ENCODE measurements at places on chromosomes 2 and 18. TPM values are rescaled to one million over a fixed set of nuclear protein-coding genes. Genes with fewer than 3 reads are reported as not detected.

RGPD4 gene
- total RNA-seq, result 0.39 TPM

SPDYA gene
- total RNA-seq, result 11.2 TPM

SLC4A5 gene
- 10.5 TPM for total RNA-seq

C2orf15 gene
- total RNA-seq, result 2.4 TPM

KCNF1 gene
- total RNA-seq, result not detected

SLC19A3 gene
- not detected for total RNA-seq

LOXL3 gene
- total RNA-seq, result 0.75 TPM

PJVK gene
- 6.1 TPM for total RNA-seq

CD8B gene
- not detected for total RNA-seq

CCDC74A gene
- total RNA-seq, result 1.4 TPM

PRKAG3 gene
- total RNA-seq, result not detected

DNA sequence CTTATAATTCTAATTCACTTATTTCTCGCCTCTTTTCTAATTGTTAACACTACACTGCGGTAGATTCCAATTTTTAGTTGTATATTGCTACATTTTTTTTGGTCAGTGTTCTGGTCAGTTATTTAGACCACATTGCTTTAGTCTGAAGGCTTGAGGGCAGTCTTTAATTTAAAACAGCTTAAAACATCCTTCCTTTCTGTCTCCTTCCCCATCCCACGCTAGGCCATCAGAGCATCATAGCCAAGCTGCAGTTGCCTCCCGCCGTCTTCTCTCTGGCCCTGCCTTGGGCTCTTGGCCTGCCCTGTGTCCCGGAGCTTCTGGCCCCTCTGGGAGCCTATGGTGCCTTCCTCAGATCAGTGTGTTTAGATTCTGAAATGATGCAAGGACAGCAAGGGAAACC is 52.6 kb upstream of the GLI2 start:
- no peak for DNase-seq
- peaks cover 3% of the 10 kb centered on the region for H3K4me1 ChIP-seq
- H3K27ac ChIP-seq, result no peak overlapping the region

DNA sequence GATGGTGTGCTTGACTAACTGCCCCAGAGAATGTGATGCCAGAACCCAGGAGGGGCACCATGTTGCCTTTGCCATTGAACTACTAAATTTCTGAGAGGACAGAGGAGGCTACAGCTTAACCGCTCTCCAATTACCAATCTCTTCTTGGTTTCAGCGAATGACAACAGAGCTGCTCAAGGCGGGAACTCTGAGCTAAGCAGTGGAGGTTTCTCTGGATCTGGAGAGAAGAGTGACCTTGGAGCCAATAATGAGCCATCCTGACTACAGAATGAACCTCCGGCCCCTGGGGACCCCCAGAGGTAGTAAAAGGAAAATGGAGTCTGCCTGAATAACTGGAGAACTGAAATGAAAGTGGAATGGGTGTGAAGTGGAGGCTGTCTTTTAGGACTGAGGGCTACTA is 53.2 kb downstream of the DIS3L2 start:
- H3K36me3 ChIP-seq, result peaks cover 9% of the 10 kb centered on the region
- H3K4me3 ChIP-seq, result no peak overlapping the region
- H3K27ac ChIP-seq, result peak overlapping the region; percentile 9
- peaks cover 18% of the 10 kb centered on the region for H3K4me1 ChIP-seq
- no peaks in the 10 kb centered on the region for H3K27me3 ChIP-seq

- no peak overlapping the region for H3K27ac ChIP-seq
- no peak overlapping the region for H3K4me3 ChIP-seq
- H3K4me1 ChIP-seq, result peaks cover 4% of the 10 kb centered on the region
- H3K36me3 ChIP-seq, result no peaks in the 10 kb centered on the region
- no peak for DNase-seq
These were observed 67.9 kb upstream of the PIK3C3 start for GRCh38 chr18:41887100-41887499.

DNA sequence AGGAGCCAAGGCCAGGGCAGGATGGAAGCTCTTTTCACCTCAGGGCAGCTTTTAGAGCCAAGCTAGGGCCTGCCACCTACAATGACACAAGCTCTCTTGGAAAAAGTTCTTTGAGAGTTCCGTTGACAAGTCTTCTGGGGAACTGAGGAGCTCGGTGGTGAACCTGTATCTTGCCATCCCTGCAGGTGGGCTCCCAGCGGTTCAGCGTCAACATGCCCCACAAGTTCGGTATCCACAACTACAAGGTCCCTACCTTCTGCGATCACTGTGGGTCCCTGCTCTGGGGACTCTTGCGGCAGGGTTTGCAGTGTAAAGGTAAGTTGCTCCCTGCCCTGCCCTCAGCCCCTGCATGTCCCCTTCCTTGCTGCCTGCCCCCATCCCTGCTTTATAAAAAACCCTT is 312.8 kb upstream of the EPAS1 start:
- H3K36me3 ChIP-seq, result peaks cover 19% of the 10 kb centered on the region
- no peak overlapping the region for H3K27ac ChIP-seq
- DNase-seq, result no peak
- H3K4me3 ChIP-seq, result no peak overlapping the region
- H3K27me3 ChIP-seq, result no peaks in the 10 kb centered on the region

DNA sequence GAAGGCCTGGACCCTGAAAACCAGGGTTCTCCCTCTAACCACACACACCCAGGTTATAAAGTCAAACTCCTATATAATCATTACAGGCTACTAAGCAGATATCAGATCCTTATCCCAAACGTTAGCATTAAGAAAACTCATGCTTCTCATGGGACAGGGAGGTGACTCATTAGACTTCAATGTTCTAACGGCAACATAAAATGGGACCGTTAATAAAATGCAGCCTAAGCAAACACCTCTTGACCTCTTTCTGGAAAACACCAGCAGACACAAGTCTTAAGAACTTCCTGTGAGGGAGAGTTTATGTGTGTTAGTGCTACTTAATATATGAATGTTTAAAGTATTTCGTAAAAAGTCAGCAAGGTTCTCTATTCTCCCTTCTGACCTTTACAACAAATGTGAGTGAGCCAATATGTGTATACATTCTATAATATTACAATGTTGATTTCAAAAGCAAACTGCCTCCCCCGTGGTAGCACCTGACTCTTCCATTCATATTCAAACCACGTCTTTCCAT is 31.7 kb downstream of the LPIN2 start:
- peaks cover 58% of the 10 kb centered on the region for H3K4me1 ChIP-seq
- peak overlapping the region; percentile 99 for H3K27ac ChIP-seq
- H3K4me3 ChIP-seq, result peak overlapping the region; percentile 93
- DNase-seq, result no peak
- H3K36me3 ChIP-seq, result peaks cover 4% of the 10 kb centered on the region
- no peaks in the 10 kb centered on the region for H3K27me3 ChIP-seq

DNA sequence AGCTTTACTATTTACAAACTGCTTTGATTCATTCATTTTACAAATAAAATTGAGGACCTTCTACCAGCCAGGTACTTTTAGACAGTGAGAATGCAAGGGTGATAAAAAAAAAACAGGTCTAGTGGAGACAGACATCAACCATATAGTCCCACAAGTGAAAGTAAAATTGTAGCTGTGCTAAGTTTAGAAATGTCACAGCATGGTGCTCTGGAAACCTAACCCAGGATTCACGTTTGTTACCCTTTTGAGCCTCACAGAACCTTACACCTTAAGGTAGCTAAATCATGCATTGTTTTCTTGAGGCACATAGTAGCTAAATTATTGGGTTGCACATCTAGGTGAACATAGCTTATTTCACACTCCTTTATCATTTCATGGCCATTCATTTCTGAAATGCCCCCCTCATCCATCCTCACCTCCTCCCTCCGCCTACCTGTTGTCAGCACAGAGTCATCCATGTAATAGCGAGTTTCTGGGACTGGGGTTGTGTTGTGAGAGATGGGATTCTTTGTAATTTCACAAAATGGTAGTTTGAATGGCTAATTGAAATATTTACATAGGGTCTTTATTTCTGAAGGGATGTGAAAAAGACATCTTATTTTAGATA is 7.1 kb downstream of the MTA3 start:
- DNase-seq, result no peak
- peaks cover 3% of the 10 kb centered on the region for H3K36me3 ChIP-seq
- H3K4me3 ChIP-seq, result no peak overlapping the region
- peak overlapping the region; percentile 49 for H3K27ac ChIP-seq

GRCh38 chr2:128284037-128284441 is 34.6 kb downstream of the HS6ST1 start:
- H3K27ac ChIP-seq, result no peak overlapping the region
- DNase-seq, result no peak
- no peaks in the 10 kb centered on the region for H3K27me3 ChIP-seq
- H3K4me3 ChIP-seq, result no peak overlapping the region

DNA sequence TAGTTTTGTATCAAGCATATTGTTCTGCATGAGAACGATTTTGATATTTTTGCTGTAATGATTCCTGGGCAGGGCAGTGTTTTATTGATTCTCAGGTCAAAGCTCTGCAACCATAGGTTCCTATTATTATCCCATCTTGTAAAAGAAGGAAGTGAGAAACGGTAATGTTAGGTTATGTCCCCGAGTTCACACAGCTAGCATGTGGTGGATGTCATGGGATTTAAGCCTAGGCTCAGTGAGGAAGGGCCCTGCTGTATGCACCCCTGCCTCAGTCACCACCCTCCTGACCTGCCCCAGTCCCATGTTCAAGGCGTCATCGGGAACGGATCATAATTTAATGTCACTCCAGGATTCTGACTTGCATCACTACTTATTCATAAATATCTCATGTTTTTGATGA is 10.7 kb downstream of the ACP1 start:
- no peak for DNase-seq
- H3K27ac ChIP-seq, result no peak overlapping the region
- peaks cover 14% of the 10 kb centered on the region for H3K4me1 ChIP-seq

- no peak overlapping the region for H3K4me3 ChIP-seq
- no peak for DNase-seq
- peaks cover 5% of the 10 kb centered on the region for H3K4me1 ChIP-seq
- no peak overlapping the region for H3K27ac ChIP-seq
These were observed 394.9 kb upstream of the TRIB2 start for GRCh38 chr2:12321886-12322285.

GRCh38 chr2:223027442-223027841 is 24.5 kb upstream of the KCNE4 start:
- no peaks in the 10 kb centered on the region for H3K4me1 ChIP-seq
- H3K4me3 ChIP-seq, result no peak overlapping the region
- H3K27ac ChIP-seq, result no peak overlapping the region
- H3K36me3 ChIP-seq, result no peaks in the 10 kb centered on the region
- DNase-seq, result no peak

DNA sequence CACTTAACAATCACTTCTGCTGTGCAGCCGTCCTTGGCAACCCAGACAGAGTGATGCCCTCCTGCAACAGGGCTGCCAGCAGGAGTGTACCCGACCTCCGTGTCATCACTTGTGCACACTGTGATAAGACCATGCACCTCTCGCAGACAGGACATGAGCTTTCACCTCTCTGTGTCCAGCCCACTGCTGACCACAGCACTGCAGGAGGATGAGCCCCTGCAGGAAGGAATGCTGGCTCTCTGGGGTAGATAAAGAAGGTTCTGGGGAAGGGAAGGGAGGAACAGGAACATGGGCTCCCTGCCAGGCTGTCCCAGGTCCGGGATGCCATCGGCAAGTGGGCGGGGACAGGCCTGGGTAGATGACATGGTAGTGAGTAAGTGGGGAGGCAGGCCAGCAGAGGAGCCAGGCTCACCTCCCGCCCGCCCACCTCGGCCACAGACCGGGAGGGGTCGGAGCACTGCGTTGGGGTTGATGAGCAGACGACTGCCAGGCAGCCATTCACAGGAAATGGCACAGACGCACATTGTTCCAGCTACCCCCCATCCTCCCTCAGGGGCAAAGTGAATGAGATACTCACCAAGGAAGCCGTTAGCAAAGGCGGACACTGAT is 18.6 kb upstream of the COL6A3 start:
- peaks cover 74% of the 10 kb centered on the region for H3K4me1 ChIP-seq
- peak overlapping the region; percentile 92 for H3K27ac ChIP-seq
- no peaks in the 10 kb centered on the region for H3K27me3 ChIP-seq

GRCh38 chr2:230829959-230830358 is 34.8 kb upstream of the ITM2C start:
- H3K27me3 ChIP-seq, result peaks cover 49% of the 10 kb centered on the region
- H3K4me1 ChIP-seq, result peaks cover 7% of the 10 kb centered on the region
- no peak overlapping the region for H3K4me3 ChIP-seq
- H3K36me3 ChIP-seq, result peaks cover 6% of the 10 kb centered on the region
- no peak overlapping the region for H3K27ac ChIP-seq

DNA sequence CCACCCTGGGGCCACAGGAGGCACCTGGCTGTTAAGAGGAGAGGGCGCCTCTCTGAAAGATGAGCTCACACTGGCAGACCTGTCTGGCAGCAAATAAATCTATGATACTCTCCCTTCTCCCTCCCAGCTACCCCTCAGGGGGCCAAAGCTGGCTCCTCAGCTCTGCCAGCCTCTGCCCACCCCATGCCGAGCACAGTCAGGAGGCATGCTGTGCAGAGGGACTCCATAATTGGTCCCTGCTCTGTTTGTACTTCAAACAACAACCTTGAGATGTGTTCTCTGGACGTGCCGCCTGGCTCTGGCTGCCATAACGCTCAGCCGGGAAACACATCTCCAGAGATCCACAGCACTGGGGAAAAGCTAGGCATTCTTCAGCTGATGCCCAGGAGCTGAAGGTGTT is 126.7 kb downstream of the GALNT14 start:
- peaks cover 45% of the 10 kb centered on the region for H3K27me3 ChIP-seq
- no peak for DNase-seq
- H3K27ac ChIP-seq, result no peak overlapping the region
- H3K36me3 ChIP-seq, result peaks cover 3% of the 10 kb centered on the region
- H3K4me3 ChIP-seq, result no peak overlapping the region

- no peak overlapping the region for H3K4me3 ChIP-seq
- peaks cover 7% of the 10 kb centered on the region for H3K36me3 ChIP-seq
- H3K27ac ChIP-seq, result no peak overlapping the region
These were observed 7.1 kb upstream of the CEP68 start for GRCh38 chr2:65049010-65049639.

DNA sequence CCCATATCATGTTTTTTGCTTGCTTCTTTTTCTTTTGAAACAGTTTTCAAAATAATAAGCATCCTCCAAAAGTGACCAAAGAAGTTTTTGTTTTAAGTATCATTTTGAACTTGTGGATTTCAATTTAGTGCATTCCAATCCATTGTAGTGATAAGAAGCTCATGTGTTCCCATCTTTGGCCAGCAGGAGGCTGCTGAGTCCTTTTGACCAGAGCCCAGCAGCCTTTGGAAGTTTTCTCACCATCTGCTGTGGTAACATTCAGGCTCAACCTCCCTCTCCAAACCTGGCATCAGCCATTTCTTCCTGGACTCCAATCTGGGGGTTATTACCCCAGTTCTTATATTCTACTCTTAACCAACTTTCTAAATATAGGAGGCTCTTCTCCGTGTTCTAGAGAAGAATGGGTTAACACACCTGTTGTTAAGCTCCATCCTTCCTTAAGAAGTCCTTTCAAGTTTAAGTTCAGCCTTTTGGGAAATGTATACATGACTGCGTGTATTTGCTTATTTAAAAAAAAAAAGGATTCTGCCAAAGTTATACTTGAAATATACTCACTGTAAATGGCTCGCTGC is 39.0 kb upstream of the MAL start:
- no peaks in the 10 kb centered on the region for H3K4me1 ChIP-seq
- no peak for DNase-seq
- no peak overlapping the region for H3K27ac ChIP-seq
- H3K4me3 ChIP-seq, result no peak overlapping the region

GRCh38 chr2:30414961-30415360 is 32.1 kb upstream of the LCLAT1 start:
- no peaks in the 10 kb centered on the region for H3K27me3 ChIP-seq
- H3K36me3 ChIP-seq, result no peaks in the 10 kb centered on the region
- no peak for DNase-seq
- H3K4me1 ChIP-seq, result peaks cover 9% of the 10 kb centered on the region
- H3K4me3 ChIP-seq, result no peak overlapping the region
- no peak overlapping the region for H3K27ac ChIP-seq
